Stimulated activated CD4-positive, alpha-beta T cell treated with anti-CD3 and anti-CD28 coated beads, TNF-alpha, amount 100 ng/mL, for 4 hours (primary cell): ENCODE measurements at places on chromosomes 4 and X.
A peak's percentile ranks its signal among the peaks of the same experiment; 100 is the strongest.

DNA sequence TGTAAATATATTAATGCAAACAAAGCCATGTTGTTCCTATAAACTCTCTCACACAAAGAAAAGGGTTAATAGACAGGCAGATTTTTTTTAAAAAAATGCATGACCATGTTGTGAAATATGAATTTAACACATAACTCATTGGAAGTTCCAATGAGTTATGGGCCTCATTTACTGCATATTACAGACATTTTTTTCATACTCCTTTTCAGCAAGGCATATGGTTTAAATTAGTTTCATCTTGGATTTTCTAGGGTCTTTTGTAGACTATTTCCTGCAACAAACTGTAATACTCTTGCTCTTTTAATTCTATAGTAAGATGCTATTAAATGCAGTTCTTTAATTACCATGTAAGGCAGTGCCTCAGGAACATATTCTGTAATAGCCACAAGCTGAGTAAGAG is 323.1 kb downstream of the GBA3 start:
- DNase-seq, result no peak

- DNase-seq, result no peak
Measured at GRCh38 chr4:157509341-157509740, 288.8 kb downstream of the GRIA2 start.

- no peak for DNase-seq
Measured at GRCh38 chrX:47209508-47210238, 8.8 kb upstream of the CDK16 start.

DNA sequence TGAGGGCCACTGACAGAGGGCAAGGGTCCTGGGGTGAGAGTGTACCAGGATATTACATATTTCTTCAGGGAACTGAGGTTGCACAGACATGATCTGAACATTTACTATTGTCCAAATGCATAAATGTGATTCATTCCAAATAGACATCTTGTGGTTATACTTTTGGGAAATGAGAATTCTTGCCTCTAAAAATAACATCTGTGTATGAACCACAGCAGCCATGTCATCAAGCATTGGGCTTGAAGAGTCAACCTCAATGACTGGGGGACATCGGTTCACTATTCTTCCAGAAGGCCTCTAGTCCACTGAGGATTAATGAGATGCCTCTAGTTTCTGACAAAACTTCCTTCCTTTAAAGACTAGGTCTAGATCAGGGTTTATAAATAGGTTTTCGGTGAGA is 193.1 kb upstream of the GPC4 start:
- no peak for DNase-seq

DNA sequence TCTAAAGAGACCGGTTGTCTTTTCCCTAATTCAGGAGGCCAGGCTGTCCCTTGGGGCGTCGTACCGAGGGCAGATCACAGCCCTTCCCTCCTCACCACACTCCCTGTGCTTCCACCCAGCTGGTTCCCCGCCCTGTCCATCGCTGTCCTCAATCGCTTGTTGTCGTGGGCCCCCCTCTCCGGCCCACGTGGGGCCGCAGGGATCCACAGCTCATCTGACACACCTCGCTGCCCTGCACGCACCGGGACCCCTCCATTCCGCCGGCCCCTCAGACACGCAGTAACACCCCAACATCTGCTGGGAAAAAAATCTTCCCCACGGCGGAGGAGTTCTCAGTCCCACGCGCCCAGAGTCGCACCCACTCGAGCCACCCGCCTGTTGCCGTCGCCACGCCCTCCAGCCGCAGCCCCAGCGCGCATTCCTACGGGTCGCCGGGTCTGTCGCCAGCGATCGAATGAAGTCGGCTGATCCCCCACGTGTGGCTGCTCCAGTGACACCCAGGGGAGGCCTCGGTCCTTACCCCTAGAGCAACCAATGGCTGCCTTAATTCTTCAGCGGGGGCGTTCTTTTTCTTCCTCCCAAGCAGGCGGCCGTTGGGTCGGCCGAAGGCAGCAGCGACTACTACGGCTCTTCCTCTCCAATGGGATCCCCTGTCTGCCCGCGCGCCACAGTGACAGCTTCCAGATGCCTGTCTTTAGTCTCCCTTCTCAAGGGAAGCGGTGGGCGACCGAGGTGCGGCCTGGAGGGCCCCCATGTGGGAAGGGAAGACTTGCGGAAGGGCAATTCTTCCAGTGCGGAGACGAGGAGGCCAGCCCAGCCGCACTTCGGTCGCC is 893 bp upstream of the SEPTIN11 start:
- DNase-seq, result peak; percentile 22
